Endothelial cell (in vitro differentiated cells): ENCODE measurements at places on chromosomes 5 and 9.

DNA sequence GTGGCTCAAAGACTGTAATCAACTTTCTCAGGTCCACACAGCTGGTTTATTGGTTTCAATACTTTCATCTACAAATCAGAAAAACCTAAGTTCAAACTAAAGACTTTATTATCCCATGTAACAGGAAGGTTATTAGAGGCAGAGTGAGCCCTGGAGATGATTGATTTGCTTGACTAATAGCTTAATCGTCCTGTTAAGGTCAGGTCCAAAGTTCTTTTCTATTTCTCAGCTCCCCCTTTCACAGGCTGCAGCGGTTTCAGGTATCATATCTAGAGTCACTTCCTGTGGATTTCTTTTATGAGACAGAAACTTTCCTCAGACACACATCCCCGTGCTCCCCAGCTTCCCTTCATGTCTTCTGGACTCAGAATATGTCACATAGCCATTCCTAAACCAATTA, 166.4 kb downstream of the PRELID2 start:
- no peak for DNase-seq

DNA sequence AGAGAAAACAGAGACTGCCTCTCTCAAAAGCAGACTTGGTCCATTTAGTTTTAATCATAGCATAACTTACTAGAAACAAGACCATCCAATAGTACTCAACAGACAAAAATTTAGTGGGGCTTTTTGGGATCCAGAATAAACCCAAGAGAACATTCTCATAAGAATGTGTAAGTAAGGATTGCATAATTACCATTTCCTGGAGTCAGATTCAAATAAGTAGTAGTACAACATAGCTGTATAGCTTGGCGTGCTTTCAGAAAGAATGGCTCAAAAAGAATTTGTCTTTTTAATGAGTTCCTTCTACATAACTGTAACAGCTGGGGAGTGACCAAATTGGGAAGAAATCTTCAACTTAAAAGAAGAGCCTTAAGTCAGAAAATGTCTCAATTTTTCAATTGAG, 145.4 kb downstream of the DENND1A start:
- DNase-seq = no peak

DNA sequence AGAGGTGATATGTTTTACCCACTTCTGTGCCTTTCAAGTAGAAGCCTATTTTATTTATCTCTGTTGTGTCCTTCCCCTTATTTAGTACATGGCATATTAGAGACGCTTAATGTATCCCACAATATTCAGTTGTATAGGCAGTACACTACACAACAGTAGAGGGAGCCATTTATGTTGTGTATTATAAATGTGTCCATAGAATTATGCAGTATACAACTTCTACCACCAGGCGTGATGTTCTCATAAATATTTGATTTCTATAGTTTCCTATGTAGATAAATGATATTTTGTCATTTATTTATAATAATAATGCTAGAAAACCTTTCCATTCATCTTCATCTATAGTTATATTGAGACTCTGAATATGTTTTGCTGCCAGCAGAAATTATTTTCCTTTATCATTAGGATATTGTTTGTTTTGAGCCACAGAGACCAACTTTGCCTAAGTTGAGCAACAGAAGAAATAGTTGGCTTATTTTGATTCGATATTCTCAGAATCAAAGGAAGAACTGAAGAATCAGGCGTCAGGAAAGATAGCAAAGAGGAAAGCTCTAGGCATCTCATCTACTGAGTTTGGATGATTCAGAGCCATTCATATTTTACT, 81.7 kb downstream of the ADAMTS19 start:
- DNase-seq = no peak

DNA sequence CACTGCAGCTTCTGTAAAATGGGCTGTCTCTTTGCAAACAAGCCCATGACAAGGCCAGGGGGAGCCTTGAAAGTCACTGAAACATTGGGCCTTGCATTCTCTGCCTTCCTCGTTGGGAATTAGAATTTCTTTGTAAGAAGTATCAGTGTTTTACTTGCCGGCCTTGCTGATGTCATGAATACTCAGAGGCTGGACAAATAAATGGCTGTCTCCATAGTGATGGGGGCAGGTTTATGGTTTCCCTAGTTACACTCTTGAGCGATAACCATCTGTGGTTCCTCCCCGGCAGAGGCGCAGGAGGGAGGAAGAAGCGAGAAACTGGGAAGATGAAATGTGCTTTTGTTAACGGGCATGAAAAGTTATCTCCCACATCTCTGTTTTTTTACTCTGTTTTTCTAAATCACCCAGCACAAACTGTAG, 272.7 kb upstream of the PANK3 start:
- no peak for DNase-seq

- DNase-seq = no peak
These were observed 212.8 kb downstream of the EBF1 start for GRCh38 chr5:158886957-158887356.

- peak; percentile 8 for DNase-seq
These were observed 121.2 kb downstream of the CEMIP2 start for GRCh38 chr9:71647094-71647591.

DNA sequence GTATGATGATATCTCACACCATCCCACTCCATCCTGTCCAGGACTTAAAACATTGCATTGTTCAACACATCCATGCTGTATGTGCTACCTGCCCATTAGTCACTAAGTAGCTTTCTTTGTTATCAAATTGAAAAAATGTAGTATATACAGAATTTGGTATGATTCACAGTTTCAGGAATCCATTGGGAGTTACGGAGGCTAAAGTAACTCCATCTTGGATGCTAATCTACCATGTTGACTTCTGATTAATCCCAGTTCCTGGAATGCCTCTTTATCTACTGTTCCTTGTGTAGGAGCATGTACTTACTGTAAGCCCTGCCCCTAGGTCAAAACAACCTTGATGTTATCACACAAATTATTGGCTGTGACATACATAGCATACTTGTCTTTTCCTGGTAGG, 38.9 kb upstream of the FOXB2 start:
- no peak for DNase-seq

DNA sequence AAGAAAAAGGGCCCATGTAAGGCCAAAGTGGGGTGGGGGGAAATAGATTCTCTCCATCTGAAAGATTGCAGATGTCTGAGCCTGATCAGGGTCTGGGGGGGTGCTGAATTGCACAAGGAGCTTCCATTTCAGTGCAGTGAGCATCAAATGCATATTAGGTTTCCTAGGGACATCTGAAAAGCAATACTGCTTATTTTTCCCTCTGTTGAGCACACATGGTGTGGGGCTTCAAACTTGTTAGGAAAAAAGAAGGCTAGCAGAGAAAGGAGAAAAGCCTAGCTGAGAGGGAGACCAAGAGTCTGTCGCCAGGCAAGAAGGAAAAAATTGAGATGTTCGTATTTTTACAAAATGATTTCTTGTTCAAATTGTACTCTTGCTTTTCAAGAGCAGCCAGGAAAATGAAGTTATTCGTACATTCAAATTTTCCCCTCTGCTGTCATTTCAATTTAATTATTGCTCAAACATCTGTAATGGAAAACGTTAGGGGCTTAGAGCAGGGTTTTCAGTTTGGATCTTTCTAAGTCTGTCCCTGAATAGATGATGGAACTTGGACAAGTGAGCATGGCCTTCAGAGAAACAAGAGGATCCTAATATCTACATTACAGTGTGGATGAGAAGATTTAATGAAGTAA, 191.9 kb upstream of the GAS1 start:
- no peak for DNase-seq

DNA sequence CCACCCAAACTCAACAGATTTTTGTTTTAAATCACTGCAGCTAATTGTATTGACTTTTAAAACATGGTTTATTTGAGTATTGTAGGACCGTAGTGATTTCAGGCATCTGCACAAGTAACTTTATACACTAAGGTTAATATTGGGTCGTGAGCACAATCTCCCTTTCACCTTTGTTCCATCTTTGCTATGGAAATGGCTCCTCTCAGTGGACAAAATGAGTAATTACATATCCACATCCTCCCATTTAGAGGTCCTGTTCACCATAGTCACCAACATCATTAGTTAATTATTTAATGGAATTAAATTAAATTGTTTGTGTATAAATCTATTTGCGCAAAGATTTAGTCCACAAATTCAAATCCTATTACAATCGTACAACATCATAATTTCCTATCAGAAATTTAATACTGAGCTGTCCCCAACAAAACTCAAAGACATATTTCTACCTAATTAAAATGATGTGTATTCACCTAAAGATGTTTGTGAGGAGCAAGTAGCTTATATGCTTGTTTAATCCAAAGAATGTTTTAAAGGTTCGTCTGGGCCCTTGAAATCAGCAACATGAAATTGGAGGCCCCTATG, 173.0 kb upstream of the DAPK1 start:
- DNase-seq = no peak

GRCh38 chr5:58875599-58875998, 292.7 kb downstream of the RAB3C start:
- no peak for DNase-seq

DNA sequence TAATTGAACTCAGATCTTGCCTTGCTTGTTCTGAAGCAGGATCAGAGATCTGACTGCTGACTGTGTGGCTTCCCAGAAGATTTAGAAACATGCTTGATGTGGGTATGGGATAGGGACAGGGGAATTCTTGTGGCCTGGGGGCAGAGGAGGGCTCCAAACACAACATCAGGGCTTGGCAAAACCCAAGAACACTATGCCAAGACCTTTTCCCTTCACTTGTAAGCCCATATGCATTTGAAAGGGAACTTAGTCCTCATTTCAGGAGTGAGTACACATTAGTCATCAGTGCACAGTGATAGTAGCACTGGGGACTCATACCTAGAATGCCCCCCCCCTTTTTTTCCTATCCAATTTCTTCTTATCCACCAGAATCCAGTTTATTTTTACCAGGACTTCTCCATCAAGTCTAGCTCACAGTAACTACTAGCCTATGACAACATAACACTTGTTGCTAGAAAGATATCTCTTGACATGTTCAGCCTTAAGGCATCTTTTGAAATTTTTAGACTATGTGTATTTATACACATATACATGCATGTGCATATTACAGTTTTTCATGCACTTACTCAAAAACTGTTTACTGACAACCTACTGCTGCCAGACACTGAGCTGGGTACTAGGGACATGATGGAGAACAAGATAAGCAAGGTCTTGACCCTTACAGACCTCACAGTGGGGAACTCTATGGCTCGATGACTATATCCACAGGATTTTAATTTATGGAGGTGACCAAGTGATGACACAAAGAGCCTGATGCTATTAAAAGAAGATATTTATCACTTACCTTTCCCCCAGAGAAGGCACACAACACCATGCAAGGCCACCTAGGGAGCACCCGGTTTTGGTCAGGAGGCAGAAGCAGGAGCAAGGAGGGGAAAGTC, 158.3 kb upstream of the MAP3K1 start:
- DNase-seq = no peak

GRCh38 chr5:15376803-15377202, 123.2 kb upstream of the FBXL7 start:
- DNase-seq = no peak

- DNase-seq = no peak
These were observed 19.9 kb upstream of the ERAP2 start for GRCh38 chr5:96856371-96856770.
